Testis (tissue), 5 donors: ENCODE measurements at places on chromosomes 12 and 14. TPM values are rescaled to one million over a fixed set of nuclear protein-coding genes. Genes with fewer than 3 reads are reported as not detected.

STAT2 gene
- 122 TPM for total RNA-seq

LBHD2 gene
- total RNA-seq, result 5.6 TPM

TMTC2 gene
- total RNA-seq, result 19.4 TPM

SPRING1 gene
- total RNA-seq, result 25.5 TPM

AKAP3 gene
- 145 TPM for total RNA-seq

PLEKHH1 gene
- 49.1 TPM for total RNA-seq

ASPG gene
- total RNA-seq, result 2.7 TPM

CERS5 gene
- total RNA-seq, result 36.5 TPM

GZMB gene
- 0.93 TPM for total RNA-seq

RGS6 gene
- total RNA-seq, result 6.3 TPM

HOXC10 gene
- 1.4 TPM for total RNA-seq

WIF1 gene
- 0.87 TPM for total RNA-seq

CDCA3 gene
- 43.5 TPM for total RNA-seq

SRGAP1 gene
- 47.2 TPM for total RNA-seq

TRIM9 gene
- total RNA-seq, result 8.5 TPM

CPNE6 gene
- 0.12 TPM for total RNA-seq

CKAP4 gene
- 26.8 TPM for total RNA-seq

BHLHE41 gene
- 13.9 TPM for total RNA-seq

BEST3 gene
- total RNA-seq, result 0.74 TPM

NOS1 gene
- 3.1 TPM for total RNA-seq

NYNRIN gene
- total RNA-seq, result 21.8 TPM

HCAR3 gene
- total RNA-seq, result not detected

MYF5 gene
- not detected for total RNA-seq

WDR20 gene
- total RNA-seq, result 56.4 TPM

AQP6 gene
- total RNA-seq, result 1.7 TPM

ASCL1 gene
- 0.25 TPM for total RNA-seq
